ENCODE measurements at places on chromosomes 7 and 10.

DNA sequence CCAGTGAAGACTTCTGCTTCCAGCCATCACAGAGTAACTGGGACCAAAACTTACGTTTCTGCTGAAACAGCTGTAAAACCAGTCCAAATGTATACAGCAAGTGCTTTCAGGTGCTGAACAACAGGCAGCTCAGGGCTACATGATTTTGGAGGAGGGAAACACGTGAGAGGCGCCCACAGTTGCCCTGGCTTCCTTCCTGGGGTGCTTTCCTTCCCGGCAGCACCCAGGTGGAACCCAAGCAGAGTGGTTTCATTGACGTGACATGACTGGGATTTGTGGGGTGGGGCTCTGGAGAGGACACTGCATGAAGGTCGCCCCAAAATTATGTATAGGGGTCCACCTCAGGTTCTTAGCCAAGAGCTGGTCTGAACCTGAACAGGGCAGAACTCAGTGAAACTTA lies 34.2 kb downstream of the IL2RA start:
- DNase-seq, result no peak

DNA sequence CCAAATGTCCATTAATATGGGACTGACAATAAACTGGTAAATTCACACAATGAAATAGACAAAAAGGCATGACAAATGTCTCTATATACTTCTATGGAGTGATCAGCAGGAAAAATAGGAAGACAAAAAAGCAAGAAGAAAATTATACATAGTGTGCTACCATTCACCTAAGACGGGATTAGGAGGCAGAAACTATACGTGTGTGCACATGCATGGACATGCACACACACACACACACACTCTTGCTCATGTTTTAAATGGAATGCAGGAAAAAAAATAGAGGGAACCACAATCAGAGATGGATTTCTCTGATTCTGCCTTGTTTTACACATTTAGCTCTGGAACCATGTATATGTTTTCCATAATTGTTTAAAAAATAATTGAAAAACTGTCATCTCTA lies 119.0 kb downstream of the ZFAND4 start:
- DNase-seq, result no peak

- no peak for DNase-seq
Observed at GRCh38 chr10:110423650-110424049, 74.1 kb upstream of the DUSP5 start.

- no peak for DNase-seq
Observed at GRCh38 chr10:129491123-129491734, 24.2 kb downstream of the MGMT start.

DNA sequence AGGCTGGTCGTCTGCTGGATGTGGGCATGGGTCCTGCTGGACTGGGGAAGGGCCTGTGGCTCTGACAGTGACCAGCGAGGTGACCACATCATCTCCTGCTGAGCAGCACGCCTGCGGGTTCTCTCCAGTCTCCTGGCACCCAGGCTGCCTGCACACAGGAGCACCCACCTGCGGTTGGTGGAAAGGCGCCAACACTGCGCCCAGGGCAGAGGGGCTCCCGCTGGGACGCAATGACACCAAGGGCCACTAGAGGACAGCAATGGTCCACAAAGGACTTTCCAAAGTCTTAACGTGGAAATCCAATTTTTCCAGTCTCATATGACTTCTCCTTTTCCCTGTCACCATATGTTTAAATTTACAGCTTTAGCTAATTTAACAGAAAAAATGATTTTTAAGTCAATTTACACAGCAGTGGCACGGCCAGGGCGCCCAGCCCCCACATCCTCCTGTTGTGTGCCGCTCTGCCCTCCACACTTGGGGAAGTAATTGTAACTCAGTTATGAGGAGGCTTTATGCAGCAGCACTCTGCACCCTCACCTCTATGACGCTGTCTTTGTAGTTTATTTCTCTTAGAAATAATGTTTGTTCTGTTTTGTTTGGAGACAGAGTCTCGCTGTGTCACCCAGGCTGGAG lies 38.1 kb downstream of the CFAP46 start:
- DNase-seq, result no peak

DNA sequence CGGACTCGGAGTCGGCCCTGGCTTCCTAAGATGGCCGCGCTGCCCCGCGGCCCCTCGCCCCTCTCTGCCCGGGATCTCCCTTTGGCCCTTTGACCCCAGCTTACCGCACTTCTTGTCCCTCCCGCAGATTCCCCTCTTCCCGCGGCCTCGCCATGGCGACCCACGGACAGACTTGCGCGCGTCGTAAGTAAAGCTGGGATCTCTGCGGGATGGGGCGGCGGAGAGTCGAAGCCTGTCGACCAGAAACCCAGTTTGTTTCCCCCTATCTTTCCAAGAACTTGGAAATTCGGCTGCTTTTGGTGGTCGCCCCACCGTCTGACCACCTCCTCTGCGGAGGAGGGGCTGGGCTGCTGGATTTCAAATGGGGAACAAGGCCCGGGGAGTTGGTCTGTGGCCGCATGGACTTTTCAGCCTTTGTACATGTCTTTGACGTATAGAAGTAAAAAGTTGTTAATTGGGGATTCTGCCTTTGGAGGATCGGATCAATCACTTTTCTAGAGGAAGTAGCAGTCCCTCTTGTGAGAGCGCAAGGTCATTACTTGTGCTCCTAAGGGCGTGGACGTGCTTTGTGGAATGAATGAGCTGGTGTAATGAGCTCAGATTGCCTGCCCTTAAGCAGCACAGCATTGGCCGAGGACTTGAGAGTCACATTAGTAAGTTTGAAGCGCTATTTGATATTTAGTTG lies 553 bp downstream of the VDAC2 start:
- no peak for DNase-seq
